ENCODE measurements at places on chromosomes 1 and 21.

DNA sequence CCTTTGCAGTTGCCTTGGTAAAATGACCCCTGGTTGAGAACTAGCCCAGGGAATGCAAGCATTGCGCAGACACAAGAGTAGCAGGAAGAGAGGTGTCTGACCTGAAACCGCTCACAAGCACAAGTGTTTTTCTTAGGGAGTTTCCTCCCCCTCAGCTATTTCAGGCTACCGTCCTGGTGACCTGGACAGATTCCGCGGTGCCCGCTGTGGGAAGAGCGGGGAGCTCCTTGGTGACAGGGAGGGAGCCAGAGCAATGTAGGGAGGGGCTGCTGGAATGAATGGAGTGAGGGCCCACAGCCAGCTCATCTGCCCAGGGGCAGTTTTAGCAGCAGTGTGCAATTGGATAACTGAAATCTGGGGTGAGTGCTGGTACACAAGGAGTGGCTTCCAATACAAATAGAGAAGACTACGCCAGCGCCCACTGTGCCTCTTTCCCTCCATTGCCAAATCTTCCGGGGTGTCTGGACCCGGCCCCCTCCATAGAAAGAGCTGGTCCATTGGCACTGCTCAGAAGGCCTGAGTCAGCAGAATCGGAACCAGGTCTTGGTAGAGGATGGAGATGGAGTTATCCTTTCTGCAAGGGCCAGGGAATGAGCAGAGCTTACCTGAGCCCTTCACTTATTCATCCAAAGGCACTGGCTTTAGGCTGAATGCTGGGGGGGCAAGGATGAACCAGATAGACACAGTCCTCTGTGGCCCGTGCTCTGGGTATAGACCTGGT, 82.8 kb downstream of the TRABD2B start:
- no peak for DNase-seq

DNA sequence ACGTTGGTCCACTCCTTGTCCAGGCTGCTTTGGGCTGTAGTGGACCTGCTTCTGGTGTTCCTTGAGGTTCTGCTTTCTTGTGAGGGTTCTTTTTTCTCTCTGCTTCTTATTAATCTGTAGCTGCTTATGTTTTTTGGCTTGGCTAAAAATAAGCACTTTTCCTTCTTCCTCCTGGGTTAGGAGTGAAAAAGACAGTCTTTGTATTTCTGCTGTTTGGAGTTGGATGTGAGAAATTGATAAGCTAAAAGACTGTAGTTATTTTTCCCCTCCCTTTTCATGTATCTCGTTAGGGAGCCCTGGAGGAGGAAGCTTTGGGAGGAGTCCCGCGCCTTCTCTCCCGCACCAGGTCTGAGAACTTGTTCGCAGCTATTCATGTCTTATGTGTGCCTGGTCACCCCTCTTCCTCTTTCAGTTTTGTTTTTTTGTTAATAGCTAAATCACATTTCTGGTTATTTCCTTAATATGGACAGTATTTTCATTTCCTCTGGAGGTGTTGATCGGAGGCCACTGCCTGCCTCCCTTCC, 79.0 kb downstream of the GALNT2 start:
- DNase-seq = no peak

DNA sequence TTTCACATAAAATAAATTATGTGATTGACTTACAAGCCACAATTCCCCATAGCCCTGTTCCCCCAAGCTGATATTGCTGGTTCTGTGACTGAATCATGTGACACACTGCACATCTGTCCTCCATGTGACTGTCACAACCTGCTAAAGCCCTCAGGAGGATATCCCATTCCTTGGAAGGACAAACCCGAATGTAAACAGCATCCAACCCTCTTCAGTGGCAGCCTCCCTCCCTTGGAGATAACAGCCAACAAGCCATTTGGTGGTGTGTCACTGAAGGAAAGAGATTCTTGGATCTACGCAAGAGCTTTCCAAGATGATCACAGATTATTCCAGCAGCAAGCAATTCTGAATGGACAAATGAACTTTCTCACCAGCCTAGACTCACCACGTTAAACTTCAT, 153.9 kb upstream of the TIAM1 start:
- no peak for DNase-seq

GRCh38 chr1:61504305-61504704, 220.6 kb downstream of the TM2D1 start:
- DNase-seq = no peak

GRCh38 chr1:167893798-167894197, 20.1 kb downstream of the ADCY10 start:
- DNase-seq = no peak

- no peak for DNase-seq
Measured at GRCh38 chr1:81549588-81550127, 251.1 kb upstream of the ADGRL2 start.

DNA sequence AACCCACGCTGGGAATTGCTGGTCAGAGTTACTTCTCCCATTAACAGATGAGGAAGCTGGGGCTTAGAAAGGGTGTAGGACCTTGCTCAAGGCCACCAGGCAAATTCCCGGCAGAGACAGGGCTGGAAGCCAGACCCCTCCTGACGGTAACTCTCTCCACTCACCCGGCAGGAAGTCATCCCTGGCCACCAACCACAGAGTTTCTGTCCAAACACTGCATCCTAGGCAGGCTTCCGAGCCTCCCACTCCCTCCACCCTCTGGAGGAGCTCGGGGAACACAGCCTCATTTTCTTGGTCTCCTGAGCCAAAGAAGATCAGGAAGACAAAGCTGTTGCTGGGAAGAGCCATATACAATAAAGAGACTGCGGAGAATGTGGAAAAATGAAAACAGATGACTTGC, 25.0 kb upstream of the ZNF436 start:
- DNase-seq = no peak

- no peak for DNase-seq
Measured at GRCh38 chr1:183689762-183690204, 36.7 kb upstream of the APOBEC4 start.

DNA sequence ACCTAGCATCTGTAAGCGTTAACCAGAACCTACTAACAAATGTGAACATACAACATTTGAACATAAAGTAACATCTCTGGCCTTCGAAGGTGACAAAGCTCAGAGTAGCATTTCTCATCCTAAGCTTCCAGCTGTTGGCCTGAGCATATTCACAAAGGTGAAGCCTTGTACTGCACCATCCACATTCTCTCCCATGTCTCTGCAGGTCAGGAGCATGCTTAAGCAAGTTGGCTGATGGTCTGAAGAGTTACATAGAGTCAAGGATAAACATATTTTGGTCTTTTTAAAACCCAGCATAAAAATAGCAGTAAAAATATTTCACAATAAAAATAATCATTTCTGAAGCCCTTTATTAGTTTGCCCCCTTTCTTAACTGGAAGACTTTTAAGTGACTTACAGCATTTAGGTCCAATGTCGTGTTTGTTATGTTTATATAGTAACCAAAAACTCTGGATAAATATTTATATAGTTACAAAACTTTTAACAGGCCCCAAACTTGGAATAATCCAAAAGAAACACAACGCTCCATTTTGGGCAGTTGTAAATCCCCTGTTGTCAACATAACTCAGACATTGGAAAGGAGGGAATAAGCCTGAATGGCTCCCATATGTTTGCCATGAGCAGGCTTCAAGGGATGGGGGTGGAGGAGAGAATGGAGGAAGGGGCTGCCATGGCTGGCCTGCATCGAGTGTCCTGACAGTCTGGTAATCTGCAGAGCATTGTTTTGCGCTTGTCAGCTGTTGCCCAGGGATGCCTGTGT, 42.8 kb upstream of the ENAH start:
- DNase-seq = no peak

- DNase-seq = no peak
Measured at GRCh38 chr1:180299479-180300221, 69.6 kb downstream of the LHX4 start.

GRCh38 chr21:35404247-35404646, 355.1 kb upstream of the RUNX1 start:
- DNase-seq = no peak

GRCh38 chr1:6330410-6330911, 63.1 kb downstream of the ACOT7 start:
- DNase-seq = no peak

- no peak for DNase-seq
Measured at GRCh38 chr1:151773702-151774101, 10.4 kb upstream of the MRPL9 start.

DNA sequence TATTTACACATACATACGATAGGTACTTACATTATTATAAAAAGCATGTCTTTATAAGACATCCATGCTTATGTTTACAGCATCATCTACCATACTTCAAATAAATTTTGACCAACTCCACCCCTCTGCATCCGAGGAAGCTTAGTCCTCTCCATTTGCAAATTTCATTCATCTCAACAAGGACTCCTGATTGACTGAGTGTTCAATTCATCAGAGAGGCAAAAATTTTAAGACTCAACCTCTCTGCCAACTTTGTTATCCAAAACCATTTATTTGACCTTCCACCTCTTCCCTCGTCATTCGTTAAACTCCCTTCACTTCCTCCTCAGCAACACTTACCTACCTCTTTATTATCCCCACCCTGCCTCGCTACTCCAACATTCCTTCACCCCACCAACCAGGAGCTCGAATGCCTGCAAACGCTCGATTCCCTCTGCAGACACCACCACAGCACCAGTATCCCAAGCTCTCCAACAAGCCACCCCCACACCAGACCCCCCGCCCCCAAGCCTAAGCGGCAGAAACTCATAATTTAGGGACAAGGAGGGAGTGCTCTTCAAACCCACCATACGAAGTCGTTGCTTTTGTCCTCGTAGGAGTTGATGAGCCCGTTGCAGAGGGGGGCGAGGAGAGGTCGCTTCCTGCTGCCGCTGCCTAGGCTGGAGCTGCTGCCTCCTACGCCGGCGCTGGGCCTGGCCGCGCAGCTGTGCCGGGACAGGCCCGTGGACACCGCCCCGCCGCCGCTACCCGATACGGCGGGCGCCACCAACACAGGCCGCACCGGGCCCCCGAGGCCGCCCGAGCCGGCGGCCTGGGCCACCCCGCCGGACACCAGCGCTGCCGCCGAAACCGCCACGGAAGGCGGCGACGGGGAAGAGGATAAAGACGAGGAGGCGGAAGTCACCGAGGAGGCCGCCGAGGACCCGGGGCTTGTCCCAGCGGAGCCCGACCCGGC, 803 bp downstream of the COP1 start:
- DNase-seq = peak; percentile 89

DNA sequence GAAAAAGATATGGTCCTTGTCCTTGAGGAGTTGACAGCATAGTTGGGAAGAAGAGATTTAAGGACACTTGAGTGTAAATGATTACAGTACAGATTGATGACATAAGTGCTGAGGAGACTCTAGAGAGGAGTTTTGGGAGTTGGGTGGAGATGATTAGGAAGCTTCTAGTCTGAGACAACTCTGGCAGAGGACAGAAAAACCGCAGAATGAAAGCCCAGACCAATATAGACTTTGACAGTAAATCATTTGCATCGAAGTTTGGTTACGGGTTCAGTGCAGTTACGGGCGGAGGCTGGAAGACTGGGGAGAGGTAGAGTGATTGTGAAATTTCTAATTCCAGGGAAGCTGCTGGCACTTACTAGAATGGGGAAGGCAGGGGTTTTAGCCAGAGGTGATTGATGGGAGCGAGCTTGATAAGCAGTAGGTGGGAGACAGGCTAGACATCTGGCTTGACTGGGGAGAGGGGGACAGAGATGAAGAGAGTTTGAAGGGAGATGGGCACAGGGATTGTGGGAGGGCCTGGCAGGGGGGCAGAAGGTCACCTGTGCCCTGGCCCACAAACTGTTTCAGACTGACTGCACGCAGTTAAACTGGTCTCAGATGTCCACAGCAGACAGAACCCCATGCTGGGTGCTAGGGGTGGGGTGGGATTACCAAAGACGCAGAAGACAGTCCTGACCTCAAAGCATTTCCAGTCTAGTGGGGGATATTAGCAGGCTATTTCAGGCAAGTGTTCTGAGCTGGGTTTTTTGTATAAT, 20.1 kb downstream of the SH2D2A start:
- DNase-seq = no peak

DNA sequence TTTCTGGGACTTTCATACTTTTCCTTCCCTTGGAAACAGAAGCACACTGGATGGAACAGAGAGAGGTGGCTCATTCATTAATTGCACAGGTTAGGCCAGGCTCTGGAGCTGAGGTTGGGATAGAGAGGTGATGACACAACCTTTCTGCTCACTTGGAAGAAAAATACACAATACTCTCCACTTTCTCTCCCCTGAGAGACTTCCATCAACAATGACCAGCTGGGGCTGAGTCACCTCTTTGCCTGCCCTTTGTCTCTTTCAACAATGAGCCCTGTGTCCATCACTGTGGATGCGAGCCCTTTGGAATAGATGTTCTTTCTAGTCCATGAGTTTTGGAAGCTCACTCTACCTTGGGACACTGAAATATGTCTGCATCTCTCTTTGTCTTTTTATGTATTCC, 43.1 kb downstream of the ATP2B4 start:
- DNase-seq = no peak

DNA sequence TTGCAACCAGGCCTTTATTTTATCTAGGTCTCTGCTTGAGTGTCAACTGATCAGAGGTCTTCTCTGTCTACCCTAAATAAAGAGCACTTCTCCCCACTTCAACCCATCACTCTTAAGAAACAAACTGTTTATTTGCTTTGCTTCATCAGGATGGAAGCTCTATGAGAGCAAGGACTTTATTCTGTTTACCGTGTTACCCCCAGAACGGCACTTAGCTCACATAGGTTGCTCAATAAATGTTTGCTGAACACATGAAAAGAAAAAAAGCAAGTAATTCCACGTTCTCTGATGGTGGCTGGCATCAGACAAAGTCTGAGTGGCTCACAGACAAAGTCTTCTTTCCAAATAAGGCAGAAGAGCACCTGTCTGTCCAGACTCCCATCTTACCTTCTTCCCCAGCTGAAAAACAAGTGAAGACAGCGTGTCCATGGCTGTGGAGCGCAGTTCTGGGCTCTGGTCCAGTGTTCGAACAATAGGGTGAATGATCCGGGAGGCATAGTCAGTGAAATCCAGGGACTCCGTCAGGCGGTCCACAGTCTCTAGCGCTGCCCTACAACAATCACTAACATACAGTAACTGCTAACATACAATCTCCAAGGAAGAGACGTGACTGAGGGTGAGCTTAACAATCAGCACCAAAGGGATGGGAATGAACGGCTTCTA, 22.9 kb downstream of the ANGPTL7 start:
- DNase-seq = no peak

GRCh38 chr1:245575710-245576109, 420.9 kb downstream of the KIF26B start:
- no peak for DNase-seq

DNA sequence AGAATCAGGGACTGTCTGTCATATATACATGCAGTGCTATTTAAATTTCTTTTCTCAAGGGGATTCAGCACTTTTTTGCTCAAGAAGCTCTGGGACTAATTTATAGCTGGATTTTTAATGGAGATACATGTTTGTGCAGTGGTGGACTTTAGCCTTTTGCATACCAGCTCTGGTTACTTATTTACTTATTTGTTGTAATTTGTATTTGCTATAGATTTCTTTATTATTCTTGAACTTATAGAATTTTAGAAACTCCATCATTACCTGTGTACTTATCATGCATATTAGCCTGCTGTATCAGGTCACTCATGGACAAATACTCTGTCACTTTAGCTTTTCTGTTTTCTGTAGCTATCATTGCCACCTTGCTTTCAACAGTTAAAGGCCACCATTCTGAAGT, 1296.9 kb upstream of the TMPRSS15 start:
- no peak for DNase-seq

GRCh38 chr1:56533621-56534020, 45.7 kb downstream of the PLPP3 start:
- DNase-seq = no peak

- no peak for DNase-seq
Measured at GRCh38 chr1:233340031-233340555, 12.6 kb downstream of the MAP3K21 start.
